ENCODE measurements at places on chromosomes 5 and 9.

- no peak for DNase-seq
Measured at GRCh38 chr9:84590706-84591105, 78.8 kb upstream of the NTRK2 start.

DNA sequence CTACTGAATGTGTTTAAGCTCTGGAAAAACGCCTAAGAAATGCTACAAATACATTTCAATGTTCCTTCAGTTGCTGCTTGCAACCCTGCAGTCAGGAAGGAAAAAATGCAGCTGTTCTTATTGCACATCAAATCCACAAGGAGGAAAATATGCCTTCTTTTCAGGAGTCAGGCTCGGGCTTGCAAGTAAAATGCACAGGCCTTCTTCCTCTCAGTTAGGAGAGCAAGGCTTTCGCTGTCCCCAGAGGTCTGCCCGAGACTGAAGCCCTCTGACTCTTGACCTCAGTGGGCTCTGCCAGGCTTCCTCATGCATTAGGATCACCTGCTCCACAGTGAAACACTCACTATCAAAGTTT is 899 bp upstream of the SHC3 start:
- DNase-seq, result peak; percentile 21

- DNase-seq, result no peak
Measured at GRCh38 chr5:91119981-91120850, 262.9 kb downstream of the ARRDC3 start.

- DNase-seq, result peak; percentile 76
Measured at GRCh38 chr9:111794835-111795556, at the start of gene SHOC1. TSS of gene SHOC1 (minus strand) at chr9:111794937. CDS start at chr9:111791418, 3,519 bp downstream.

DNA sequence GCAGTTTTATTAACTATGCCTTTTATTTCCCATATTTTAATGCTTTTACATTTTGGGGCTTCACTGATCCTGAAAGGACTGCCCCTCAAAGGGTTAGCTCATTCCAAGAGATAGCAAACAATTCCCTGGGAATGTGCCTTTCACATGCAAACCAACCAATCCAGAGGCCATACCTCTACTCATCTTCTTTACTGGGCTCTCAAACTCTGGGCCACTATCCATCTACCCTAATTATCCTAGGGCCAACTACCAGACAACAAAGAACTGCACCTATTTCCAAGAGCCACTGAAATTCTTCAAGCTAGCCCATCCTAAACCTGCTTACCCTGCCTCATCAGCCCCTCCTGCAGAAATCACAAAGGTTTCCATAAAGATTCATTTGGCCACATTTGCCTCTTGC is 364.7 kb downstream of the CDH12 start:
- no peak for DNase-seq

- DNase-seq, result no peak
Measured at GRCh38 chr5:102589661-102590060, 90.9 kb upstream of the SLCO6A1 start.

- no peak for DNase-seq
Measured at GRCh38 chr5:167255926-167256325, 1035.5 kb upstream of the WWC1 start.

GRCh38 chr9:70561111-70561510 is 146.7 kb upstream of the KLF9 start:
- no peak for DNase-seq

GRCh38 chr5:32559921-32560320 is 25.4 kb upstream of the SUB1 start:
- no peak for DNase-seq

DNA sequence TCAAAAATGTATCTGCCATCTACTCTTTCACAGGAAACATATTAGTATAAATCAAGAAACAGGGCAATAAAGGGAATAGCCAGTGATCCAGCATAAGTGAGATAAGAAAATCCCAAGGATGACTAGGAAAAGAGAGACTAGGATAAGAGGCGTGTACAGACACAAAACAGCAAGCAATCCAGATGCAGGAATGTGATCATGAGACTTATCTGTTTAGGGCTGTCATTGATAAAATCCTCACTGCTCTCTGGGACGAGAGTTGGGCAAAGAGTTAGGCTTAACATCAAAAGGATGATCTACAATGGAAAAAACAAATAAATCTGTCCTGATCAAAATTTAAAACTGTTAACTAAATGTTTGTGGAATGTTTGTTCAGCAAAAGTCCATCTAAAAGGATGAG is 1156.8 kb upstream of the C9orf72 start:
- DNase-seq, result no peak

- DNase-seq, result no peak
Measured at GRCh38 chr5:64814073-64814472, 45.3 kb downstream of the CWC27 start.

DNA sequence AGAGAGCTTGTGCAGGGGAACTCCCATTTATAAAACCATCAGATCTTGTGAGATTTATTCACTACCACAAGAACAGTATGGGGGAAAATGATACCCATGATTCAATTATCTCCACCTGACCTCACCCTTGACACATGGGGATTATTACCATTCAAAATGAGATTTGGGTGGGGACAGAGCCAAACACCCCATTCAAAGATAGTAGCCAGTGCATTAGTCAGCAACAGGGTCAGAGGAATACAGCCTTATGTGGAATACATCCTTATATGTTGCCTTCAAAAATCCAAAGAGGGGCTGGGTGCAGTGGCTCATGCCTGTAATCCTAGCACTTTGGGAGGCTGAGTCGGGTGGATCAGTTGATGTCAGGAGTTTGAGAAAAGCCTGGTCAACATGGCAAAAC is 563.2 kb downstream of the CCDC171 start:
- no peak for DNase-seq

DNA sequence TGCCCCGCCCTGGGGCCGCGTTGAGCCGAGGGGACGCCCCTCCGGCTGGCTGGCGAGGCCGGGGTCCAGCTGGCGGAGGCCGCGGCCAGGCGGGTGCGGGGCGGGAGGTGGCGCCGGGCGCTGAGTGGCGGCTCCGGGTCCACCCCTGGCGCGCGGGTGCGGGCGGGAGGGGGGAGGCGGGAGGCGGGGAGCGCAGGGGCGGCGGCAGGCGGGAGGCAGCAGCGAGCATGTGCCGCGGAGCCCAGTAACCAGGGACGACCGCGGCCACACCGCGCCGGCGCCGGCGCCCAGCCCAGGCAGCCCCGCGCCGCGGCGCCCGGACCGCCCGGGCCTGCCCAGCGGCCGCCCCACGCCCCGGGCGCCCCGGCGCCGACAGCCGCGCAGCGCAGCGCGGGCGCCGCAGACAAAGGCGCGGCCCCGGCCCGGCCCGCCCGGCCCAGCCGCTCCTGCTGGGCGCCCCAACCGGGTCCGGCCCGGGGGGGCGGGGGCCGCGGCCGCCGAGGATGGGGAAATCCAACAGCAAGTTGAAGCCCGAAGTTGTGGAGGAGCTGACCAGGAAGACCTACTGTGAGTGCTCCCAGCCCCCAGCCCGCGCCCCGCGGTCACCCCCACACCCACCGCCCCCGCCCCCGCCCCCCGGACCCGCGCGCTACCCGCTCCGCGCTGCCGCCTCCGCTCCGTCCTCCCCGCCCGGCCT is at the start of gene NCS1:
Gene NCS1 (plus strand): TSS at position 244 of the 697 bp plus-strand sequence. CDS start 260 bp downstream, at position 504.
- DNase-seq, result peak; percentile 54

DNA sequence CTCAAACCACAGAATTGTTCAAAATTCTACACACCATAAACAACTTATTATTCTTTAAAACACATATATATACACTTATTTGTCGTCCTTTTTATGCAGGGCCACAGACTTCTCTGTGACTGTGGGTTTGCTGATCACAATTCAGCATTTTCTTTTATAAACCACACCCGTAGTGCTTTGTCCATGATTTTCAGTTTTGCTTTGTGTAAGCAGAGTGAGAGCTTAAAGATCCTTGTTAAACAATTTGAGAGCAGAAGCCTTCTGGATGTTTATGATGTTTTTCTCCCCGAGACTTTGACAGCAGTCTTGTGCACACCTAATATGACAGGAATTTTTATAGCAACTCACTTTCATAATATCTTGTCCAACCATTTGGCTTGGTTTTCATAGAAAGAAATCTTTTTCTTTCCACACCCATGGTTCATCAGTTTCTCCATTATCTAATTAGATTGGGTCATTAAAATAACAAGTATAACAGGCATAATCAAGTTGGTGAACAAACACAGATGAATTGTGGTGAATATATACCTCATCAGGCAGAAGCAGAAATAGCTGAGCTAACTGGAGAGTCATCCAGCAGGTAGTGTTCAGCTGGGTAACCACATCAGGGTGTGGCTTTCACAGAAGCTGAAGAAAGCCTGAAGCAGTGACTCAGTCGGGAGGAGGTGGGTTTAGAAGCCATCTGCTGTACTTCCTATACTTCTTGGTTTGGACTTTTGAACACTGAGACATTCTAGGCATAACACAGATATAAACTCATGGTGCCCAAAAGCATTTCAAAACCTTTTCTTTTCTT is 232.8 kb downstream of the DOCK8 start:
- peak; percentile 92 for DNase-seq

DNA sequence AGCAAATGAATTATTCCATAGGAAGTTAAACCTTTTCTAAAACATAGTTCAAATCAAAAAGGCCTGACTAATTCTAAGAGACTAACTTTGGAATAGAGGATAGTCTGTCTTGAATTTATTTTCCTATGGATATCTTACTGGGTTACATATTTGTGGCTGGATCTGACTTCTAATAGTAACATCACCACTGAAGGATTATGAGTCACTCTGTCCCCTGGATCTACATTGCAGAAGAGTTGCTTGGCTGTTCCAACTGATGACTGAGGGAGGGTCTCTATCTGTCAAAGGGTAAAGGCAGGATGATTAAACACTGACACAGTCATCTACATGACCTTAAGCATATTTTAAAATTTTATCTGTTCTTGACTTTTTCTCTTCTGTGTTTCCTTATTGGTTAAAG is 119.6 kb upstream of the FST start:
- DNase-seq, result peak; percentile 78

GRCh38 chr5:133967698-133968203 is 674 bp downstream of the C5orf15 start:
- DNase-seq, result peak; percentile 56

DNA sequence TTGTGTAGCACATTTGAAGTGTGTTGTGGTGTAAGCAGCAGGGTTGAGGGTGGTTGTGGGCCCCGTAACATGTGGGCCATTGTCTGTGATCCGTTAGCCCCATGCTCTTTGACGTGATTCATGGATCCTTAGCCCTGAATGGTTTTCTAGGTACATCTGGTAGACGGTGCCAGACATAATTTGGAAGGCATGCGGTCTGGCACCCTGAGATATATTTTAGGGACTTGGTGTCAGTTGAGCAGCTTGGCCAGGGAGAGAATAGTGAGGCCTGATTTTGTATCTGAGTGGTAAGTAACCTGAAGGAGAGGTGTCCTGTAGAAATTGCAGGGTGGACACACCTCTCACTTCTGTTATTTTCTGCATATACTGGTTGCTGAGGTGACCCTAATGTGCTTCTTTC is 10.9 kb downstream of the SH3GL2 start:
- DNase-seq, result no peak

DNA sequence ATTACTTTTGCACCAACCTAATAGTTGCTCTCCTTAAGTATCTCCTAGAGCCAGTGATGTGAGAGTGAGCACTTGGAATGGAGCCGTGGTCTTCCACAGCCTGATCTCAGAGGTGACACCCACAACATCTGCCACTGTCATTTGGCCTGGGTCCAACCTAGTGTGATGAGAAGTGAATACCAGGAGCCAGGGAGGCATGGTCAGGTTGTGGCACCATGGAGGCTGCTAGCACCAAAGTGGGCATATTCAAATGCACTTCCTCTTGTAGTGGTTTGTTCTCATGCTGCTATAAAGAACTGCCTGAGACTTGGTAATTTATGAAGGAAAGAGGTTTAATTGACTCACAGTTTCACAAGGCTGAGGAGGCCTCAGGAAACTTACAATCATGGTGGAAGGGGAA is 22.6 kb upstream of the CEP72 start:
- DNase-seq, result no peak

- no peak for DNase-seq
Measured at GRCh38 chr5:1169211-1170115, 31.9 kb upstream of the SLC6A19 start.

GRCh38 chr9:137610944-137611343 is 5.5 kb downstream of the ARRDC1 start:
- no peak for DNase-seq

GRCh38 chr9:76655121-76655541 is 109.1 kb upstream of the PCA3 start:
- DNase-seq, result peak; percentile 82

DNA sequence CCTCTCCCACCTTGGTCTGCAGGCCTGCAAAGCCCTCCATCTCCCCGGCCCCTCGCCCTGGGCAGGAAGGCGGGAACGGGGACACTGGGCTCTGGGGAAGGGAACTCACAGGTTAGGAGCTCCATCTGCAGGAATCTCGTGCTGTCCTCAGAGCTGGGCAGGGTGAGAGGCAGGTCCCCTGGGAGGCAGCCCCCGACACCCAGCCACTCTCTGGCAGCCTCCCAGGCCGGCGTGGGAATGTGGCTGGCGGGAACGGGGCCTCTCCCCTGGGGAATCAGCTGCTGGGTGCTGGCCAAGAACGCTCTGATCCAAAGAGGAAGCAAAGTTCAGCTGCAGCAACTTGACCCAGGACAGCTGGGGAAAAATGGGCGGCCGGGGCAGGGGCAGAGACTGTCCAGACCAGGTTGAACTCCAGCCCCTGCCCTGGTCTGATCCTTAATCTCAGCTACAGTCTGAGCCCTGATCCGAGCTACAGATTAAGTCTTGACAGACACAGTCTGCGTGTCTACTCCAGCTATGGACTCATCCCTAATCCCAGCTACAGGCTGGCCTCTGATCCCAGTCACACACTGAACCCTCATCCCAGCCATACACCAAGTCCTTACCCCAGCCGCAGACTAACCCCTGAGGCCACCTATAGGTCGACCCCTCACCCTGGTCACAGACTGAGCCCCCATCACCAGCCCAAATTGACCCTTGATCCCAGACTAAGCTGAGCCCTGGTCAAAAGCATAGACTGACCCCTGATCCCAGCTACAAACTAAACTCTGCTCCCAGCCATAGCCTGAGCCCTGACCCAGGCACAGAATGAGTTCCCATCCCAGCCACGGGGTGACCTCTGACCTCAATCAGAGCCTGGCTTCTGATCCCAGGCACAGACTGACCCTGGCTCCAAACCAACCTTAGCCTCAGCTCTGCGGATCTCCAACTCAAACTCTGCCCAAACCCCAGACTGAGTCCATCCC is 37.3 kb upstream of the EGFL7 start:
- DNase-seq, result peak; percentile 21

- DNase-seq, result no peak
Measured at GRCh38 chr9:32387256-32387655, 2.8 kb downstream of the ACO1 start.

Data from NCI-H226 (cell line).